Esophagus squamous epithelium (tissue), 5 donors: ENCODE measurements at places on chromosomes 7 and 10.

DNA sequence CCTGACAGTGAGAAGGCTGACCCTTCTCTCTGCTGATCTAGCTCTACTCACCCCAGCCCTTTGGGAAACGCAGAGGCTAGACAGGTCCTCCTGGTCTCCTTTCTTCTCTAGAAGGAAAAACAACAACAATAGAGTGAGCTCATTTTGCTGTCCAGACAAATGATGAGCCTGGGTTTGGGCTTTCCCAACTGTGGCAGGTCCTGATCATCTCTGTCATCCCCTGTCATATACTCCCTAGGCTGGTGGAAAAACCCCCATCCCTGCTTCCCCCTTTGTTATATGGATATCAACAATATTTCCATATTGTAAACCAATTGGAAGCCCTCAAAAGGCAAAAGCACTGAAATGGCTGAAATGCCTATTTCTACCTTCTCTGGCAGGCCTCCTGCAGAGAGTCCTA is 9.2 kb upstream of the DDIT4 start:
- DNase-seq, result no peak

DNA sequence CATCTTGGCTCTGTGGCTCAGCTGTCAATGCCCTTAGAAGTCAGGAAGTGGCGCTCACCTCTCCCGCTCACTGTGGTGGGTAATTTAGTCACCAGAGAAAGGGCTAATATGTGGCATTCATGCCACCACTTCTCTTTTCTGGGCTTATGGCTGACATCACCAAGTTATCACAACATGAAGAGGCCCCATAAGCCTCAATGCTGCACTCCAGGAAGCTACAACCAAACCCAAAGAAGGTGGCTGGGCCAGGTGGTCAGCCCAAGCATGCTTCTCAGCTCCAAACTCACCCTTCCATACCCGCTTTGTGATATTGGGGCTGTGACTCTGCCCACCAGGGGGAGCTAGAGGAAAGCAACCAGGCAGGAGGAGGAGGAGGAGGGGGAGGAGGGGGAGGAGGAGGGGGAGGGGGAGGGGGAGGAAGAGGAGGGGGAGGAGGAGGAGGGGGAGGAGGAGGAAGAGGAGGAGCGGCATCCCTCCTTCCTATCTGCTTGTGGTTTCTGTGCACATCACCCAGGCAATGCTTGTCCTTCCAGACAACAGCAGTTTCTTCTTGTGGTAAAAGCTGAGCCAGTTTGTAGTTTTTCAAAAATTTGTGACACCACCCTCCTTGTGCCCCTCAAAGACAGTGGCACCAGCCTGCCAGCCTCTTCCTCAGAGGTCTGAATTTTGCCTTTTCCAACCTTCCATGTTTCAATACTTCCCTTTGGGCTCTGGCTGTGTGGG is 42.1 kb downstream of the CYP26A1 start:
- DNase-seq, result no peak

- DNase-seq, result no peak
Measured at GRCh38 chr10:60980997-60981396, 37.0 kb upstream of the RHOBTB1 start.

DNA sequence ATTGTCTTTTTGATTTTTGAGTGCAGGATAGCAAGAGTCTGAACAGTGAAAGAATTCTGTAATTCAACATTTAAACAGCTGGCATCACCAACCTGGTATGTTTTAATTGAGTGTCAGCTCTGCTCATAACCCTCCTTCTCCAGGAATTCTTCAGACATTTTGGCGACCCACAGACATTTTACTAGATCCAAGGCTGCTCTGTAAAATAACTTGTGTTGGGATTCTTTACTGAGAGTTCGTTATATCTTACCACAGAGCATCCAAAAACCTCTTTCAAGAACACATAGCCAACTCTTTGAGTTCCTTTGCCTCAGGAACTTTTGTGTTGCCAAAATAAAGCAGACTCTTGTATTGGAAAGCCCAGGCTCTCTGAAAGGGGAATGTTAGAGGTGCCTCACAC is 27.7 kb upstream of the SORCS3 start:
- DNase-seq, result no peak

DNA sequence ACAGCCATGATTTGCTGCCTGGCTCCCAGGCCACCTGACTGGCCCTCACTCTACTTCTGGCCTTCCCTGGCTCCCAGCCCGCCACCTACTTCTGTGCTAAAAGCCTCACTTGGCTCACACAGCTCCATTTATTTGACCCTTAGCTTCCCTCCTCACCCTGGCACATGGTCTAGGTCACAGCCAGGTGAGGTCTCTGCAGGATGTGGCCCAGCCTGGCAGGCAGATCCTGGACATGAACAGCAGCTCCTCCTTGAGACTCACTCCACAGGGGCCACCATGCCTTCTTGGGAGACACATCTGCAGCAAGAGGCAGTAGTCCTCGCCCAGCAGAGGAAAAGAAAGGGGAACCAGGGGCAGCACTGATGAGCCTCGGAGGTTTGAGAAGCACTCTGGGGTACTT is 64.6 kb downstream of the GRID1 start:
- no peak for DNase-seq

DNA sequence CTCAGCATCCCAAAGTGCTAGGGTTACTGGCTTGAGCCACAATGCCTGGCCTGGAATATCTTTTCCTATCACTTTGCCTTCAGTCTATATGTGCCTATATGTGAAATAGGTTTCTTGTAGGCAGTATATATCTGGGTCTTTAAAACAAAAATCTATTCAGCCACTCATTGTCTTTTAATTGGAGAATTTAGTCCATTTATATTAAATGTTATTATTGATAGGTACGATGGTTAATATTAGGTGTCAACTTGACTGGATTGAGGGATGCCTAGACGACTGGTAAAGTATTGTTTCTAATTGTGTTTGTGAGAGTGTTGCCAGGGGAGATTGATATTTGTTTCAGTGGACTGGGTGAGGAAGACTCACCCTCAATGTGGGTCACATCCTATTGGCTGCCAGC is 73.4 kb downstream of the FBXL13 start:
- DNase-seq, result no peak

GRCh38 chr10:29471544-29471859 is 163.3 kb downstream of the SVIL start:
- DNase-seq, result no peak

DNA sequence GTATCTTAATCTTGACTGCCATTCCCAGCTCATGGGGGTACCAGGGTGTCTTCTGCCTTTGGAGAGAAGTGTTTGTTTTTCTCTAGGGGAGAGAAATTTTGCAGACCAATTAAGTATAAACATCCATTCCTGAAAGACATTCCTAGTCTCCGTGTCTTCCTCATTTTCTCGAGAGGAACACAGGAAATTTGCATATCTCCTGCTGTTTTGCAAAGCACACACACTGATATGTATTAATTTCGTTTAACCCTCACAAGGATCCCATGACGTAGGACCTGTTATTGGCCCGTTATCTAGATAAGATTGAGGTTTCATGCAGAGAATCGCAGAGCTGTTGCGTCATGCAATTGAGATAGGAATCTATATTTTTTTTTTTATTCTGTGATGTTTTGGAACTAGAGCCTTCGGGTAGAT is 944 bp downstream of the RHBDD2 start:
- DNase-seq, result no peak

GRCh38 chr7:14487701-14488395 is 414.7 kb downstream of the DGKB start:
- DNase-seq, result no peak

- no peak for DNase-seq
Measured at GRCh38 chr7:44697136-44698045, 51.3 kb upstream of the ZMIZ2 start.

DNA sequence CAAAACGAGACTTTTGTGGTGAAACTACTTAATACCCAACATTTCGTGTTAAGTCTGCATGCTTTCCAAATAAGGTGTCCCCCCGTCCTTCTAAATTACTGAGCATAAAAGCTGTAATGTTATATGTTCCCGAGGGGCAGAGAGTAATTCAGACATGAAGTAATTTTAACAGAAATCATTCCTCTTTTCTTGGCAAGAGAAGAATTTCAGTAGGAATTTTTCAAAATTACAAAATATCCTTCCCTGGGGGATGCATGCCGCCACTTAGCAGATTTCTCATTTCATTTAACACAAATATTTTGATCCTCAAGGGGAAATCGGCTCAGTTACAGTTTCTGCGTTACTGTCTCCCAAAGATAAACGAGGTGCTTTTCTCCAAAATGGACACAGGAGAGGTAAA is 213.2 kb upstream of the RHOBTB1 start:
- no peak for DNase-seq

DNA sequence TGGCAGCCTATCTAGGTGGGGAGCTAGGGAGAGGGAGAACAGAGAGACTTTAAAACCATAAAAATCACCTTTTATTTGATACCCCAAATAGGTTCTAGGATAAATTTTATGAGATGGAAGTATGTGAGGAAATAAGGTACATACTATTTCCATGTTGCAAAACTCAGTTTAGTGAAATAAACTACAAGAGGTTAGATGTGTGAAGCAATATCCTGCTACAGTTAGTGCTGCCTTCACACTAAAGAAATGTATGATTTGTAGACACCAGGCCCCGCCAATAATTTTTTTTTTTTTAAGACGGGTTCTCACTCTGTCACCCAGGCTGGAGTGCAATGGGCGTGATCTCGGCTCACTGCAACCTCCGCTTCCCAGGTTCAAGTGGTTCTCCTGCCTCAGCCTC is 34.4 kb upstream of the RSBN1L start:
- no peak for DNase-seq

GRCh38 chr10:85917601-85918000 is 449.0 kb downstream of the GRID1 start:
- no peak for DNase-seq

- no peak for DNase-seq
Measured at GRCh38 chr10:91146146-91146545, 74.3 kb upstream of the PCGF5 start.

DNA sequence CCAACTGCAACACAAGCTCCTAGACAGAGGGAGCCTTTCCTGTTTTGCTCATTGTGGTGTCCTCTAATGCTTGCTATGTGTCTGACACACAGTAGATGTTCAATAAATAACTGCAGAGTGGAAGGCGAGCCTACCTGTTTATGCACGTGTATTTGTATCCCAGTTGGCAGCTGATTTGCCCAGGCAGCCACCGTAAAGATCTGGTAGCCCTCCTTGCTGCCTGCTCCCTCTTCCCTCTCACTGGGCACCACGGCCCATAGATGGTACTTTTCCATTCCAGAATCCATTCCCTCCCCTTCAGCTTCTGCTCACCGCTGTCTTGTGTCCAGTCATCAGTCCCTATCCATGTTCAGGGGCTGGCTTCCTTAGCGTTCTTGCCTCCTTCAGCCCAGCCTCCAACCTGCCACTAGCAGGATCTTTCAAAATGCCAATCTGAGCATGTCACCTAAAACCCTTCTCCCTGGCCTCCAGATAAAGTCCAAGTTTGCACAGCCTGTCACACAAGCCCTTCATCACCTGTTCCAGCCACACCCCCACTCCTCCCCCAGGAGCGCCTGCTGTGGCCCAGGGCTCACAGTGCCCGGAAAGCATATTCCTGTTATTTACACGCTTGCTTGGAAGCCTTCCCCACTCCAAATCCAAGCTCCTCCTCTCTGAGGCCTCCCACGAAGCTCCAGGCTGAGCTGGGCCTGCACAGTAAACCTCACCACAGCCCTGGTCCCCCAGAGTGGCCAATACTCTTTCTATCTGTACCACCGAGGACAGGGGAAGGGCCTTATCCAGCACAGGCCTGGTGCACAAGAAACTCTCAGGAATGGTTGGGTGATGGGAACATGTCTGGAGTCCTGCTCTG is 21.0 kb downstream of the ZCCHC24 start:
- DNase-seq, result no peak

DNA sequence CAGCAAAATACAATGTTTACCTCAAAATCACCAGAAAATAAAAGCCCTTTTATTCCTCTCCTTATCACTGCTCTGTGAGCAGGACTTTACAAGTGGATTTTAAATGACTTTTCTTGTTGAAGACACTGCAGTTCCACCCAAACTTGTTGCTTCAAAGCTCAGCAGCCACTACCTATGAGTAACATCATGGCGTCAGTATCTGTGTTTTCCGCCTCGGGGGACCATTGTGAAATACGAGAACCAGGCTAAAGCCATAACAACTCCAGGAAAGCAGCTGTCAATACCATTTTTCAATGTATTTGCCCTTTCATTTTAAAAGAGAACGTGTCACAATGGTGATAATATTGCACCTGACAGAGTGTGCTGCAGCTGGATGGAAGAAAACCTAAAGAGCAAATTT is 284.0 kb upstream of the RNF32 start:
- no peak for DNase-seq

GRCh38 chr7:143455942-143456341 is 12.7 kb downstream of the TAS2R60 start:
- DNase-seq, result no peak

- no peak for DNase-seq
Measured at GRCh38 chr7:133436014-133436428, 183.1 kb downstream of the EXOC4 start.

DNA sequence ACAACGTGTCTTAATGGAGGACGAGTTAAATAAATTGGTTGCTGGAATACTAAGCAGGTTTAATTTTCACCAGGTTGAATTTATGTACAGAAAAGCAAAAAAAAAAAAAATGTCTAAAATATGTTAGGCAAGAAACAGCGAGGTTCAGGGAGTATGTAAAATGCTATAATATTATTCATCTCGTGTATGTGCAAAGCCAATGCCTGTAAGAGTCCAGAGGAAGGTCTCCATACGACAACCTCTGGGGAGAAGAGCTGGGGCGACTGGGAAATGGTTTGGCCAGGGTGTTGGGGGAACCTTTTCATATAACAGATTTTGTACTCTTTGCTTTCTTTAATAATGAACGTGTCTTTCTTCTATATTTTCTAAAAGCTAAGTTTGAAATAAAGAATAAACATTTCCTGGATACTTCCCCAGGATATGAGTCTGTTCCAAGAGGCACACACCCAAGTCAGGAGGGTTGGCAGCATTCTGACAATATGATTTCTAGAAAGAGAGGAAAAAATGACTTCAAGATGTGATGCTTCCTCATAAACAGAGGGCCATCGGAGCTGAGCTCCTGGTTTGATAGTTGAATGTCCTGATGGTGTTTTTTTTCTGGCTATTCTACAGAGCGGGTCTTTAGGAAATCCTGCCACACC is 208.6 kb upstream of the MGMT start:
- DNase-seq, result no peak

- DNase-seq, result no peak
Measured at GRCh38 chr10:59271160-59271559, 91.2 kb downstream of the FAM13C start.

- no peak for DNase-seq
Measured at GRCh38 chr7:44637788-44638594, 31.6 kb downstream of the OGDH start.

GRCh38 chr10:68543004-68543918 is 15.9 kb upstream of the SLC25A16 start:
- DNase-seq, result no peak

- DNase-seq, result no peak
Measured at GRCh38 chr7:141014125-141014523, 628 bp downstream of the MRPS33 start.
